Nasal cavity respiratory epithelium epithelial cell of viscerocranial mucosa (primary cell): ENCODE measurements at places on chromosomes 12 and 14. TPM values are rescaled to one million over a fixed set of nuclear protein-coding genes. Genes with fewer than 3 reads are reported as not detected.

Gene ERBB3
- 35.2 and 43.9 TPM in 2 replicates for total RNA-seq

Gene COX8C
- not detected in 2 replicates for total RNA-seq

Gene TRIP11
- 29.0 and 59.7 TPM in 2 replicates for total RNA-seq

Gene KRT83
- total RNA-seq, result not detected in 2 replicates

Gene SMCO2
- 1.1 and 4.1 TPM in 2 replicates for total RNA-seq
